ENCODE measurements at places on chromosomes 13 and 19.

DNA sequence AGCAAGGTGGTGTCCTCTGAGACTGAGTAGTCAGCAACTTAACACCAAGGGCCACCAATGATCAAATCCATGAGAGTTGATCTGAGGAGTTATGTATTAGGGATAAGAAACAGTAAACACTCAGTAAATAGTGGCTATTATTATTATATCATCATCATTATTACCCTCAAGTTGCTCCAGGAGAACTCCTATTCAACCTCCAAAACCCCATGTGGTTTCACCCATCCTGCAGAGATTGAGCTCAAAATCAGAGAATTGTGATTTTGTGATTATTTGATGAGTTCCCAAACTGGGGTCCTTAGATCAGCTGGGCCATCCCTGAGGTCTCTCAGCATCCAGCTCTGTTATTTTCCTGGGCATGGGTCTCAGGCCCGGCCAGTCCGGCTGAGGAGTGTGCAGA, 3.5 kb upstream of the CGB7 start:
- no peak for DNase-seq

GRCh38 chr19:7427944-7428343, 60.9 kb downstream of the PEX11G start:
- no peak for DNase-seq

- DNase-seq: no peak
Measured at GRCh38 chr19:1941146-1942077, at the start of gene CSNK1G2. TSS of gene CSNK1G2 (plus strand) at chr19:1941172. CDS start at chr19:1969773, 28,601 bp downstream.

GRCh38 chr19:18999016-18999758, 34.1 kb downstream of the SUGP2 start:
- no peak for DNase-seq

DNA sequence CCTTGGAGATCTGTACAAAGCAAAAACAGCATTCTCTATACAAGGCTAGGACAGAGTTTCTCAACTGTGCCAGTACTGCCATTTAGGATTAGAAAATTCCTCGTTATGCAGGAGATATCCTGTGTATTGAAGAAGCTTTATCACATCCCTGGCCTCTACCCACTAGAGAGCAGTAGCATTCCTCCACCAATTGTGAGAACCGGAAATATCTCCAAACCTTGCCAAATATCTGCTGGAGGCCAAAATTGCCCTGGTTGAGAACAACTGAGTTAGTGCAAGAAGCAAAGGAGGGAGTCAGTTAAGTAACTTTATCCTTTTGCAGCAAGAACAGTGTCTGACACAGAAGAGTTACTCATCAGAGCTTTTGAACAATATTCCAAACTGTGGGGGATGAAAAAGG, 16.2 kb upstream of the FREM2 start:
- no peak for DNase-seq

DNA sequence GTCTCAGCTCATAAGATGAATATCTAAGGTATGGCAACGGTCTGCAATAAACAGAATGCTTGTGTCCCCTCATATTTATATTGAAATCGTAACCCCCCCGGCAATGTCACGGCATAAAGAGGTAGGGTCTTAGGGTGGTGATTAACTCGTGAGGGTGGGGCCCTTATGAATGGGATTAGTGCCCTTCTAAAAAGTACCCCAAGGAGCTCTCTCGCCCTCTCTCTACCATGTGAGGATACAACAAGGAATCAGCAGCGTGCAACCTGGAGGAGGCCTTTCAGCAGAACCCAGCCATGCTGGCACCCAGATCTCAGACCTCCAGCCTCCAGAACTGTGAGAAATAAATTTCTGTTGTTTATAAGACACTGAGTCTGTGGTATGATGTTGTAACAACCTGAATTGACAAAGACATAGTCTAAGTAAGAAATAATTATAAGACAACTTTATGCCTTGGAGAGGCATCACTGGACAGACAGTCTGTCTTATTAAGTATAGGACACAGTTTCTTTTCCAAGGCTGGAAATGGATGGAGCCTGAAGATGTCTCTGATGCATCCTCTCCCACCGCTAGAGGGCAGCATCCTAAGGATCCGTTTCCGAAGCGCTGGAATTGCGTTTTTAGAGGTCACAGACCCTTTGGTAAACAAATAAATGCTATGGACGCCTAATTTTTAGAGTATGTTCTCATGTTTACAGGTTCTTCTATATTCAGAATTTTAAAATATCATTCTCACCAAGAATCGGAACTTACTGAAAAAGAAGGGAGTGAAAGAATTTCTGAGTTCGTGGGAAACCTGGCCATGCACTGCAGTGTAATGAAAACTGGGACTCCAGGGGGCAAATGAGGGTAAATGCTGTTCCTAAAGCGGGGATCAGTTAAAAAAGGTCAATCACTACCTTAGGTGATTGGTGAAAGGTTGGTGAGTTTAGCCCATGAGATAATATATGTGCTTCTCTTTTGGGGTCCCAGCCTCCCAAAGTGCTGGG, 13.3 kb upstream of the LEUTX start:
- peak; percentile 24 for DNase-seq

DNA sequence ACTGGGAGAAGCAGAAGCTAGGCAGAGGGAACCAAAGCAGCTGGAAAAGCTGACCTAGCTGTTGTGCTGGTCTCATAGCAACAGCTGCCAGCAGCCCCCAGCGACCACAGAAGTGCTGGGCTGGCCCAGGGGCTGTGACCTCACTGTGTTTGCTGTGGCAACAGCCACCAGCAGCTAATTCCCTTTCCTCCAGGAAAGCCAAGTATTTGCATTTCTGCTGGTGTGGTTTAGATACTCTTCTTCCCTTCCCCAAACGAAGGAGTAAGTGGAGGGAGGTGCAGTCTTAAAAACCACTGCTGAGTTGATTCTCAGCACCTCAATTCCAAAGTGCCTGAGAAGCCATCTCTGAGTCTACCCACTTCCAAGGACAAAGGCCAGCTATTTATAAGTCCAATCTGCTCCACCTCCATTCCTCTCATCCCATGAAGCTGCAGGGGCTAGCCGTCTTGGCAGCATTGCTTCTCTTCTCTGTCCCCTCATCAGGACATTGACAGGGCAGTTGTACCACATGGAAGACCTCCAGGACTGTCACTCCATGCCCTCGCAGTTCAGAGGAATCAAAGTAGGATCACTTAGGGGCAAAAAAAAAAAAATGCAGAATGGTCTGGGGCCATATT, 11.5 kb upstream of the CCDC97 start:
- no peak for DNase-seq

GRCh38 chr19:43527860-43528622, 1.0 kb upstream of the ETHE1 start:
- DNase-seq: peak; percentile 24

- peak; percentile 66 for DNase-seq
Measured at GRCh38 chr13:99796175-99796819, 175.3 kb downstream of the ZIC5 start.

DNA sequence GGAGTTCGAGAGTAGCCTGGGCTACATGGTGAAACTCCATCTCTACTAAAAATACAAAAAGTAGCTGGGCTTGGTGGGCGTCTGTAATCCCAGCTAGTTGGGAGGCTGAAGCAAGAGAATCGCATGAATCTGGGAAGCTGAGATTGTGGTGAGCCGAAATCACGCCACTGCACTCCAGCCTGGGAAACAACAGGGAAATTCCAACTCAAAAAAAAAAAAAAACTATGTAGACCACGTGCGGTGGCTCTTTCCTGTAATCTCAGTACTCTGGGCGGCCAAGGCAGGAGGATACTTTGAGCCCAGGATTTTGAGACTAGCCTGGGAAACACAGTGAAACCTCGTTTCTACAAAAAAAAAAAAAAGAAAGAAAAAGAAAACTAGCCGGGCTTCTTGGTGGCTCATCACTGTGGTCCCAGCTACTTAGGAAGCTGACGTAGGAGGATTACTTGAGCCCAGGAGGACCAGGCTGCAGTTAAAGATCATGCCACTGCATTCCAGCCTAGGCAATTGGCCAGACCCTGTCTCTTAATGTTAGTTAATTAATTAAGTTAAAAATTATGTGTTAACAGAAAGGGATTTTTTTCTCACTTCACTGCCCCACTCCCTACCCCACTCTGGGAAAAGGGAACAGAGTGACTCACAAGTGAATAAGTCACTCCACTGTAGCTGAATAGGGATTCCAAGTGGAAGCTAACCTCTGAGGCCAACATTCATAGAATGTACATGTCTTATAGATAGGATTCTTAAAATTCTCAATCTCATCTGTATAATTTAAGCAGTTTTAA, 2.2 kb downstream of the ZNF83 start:
- DNase-seq: no peak

- DNase-seq: no peak
Measured at GRCh38 chr13:30872276-30872594, 33.8 kb upstream of the MEDAG start.

DNA sequence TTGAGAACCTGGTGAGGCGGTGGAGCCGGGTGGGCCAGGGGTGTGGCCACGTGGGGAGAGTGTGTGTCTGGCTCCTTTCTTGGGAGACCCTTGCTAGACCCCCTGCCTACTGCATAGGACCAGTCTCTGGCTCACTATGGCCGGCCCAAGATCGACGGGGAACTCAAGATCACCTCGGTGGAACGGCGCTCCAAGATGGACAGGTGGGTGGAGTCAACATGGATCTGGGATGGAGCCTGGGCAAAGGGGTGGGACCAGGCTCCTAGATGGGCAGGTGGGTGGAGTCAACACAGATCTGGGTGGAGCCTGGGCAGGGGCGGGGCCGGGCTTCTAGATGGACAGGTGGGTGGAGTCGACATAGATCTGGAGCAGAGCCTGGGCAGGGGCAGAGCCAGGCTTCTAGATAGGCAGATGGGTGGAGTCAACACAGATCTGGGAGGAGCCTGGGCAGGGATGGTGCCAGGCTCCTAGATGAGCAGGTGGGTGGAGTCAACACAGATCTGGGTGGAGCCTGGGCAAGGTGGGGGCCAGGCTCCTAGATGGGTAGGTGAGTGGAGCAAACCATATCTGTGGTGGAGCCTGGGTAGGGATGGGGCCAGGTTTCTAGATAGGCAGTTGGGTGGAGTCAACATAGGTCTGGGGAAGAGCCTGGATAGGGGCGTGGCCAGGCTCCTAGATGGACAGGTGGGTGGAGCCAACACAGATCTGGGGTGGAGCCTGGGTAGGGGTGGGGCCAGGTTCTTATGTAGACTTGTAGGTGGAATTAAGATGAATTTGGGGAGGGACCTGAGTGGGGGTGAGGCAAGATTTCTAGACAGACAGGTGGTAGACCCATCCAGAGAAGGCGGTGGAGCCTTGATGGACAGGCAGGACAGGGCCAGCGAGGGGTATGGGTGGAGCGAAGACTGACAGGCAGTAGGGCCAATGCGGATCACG, 56.5 kb downstream of the VAV1 start:
- DNase-seq: peak; percentile 49

- peak; percentile 73 for DNase-seq
Measured at GRCh38 chr13:99320693-99321481, 13.7 kb upstream of the GPR183 start.

DNA sequence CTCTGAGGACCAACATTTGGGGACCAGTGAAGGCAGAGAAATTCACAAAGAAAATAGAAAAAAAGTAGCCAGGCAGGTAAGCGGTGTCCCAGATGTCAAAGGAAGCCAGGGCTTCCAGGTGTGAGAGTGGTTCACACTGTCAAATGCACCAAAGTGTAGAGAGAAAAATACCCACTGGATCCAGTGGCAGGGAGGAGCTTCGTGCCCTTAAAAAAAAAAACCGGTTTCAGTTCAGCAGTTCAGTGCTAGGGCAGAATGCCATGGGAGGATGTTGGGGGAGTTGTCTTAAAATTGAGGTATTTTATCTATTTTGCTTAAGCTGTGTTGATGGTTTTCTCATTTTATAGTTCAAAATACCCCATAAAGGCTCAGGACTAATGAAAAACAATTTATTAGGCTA, 47.8 kb upstream of the C1QTNF9 start:
- no peak for DNase-seq

GRCh38 chr19:35786299-35787160, 11.2 kb downstream of the ARHGAP33 start:
- no peak for DNase-seq

DNA sequence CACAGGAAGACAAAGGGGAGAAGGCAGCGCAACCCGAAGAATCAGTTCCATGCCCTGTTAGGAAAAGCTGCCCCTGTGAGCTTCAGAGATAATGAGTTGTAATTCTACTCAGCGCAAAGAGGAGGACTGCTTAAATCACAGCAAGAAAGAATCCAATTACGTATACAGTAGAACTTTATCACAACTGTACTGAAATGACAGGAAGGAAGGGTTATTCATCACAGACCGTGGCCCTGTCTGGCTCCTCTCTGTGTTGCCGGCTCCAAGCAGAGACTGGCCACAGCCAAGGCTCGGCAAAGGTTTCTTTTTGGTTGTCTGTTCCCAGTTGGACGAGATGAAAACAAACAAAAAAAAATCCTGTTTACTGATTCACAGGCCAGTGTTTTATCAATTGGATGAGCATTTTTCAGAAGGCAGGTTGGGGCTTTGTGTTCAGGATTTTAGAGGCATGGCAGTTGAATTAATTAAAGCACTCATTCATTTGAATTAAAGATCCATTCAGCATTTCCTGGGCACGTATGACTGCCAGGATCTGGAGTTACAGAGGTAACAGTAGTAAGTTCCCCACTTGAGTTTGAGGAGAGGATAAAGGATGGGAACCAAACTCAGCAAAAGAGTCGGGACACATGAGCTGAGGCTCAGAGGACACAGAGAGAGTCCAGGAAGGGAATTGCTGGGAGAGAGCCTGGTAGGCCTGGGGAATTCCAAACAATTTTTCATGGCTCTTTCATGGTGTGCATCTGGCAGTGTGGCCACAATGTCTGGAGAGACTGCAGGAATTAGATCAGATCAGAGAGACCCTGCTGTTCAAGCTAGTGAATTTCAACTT, 341.0 kb downstream of the DNAJC15 start:
- DNase-seq: no peak

DNA sequence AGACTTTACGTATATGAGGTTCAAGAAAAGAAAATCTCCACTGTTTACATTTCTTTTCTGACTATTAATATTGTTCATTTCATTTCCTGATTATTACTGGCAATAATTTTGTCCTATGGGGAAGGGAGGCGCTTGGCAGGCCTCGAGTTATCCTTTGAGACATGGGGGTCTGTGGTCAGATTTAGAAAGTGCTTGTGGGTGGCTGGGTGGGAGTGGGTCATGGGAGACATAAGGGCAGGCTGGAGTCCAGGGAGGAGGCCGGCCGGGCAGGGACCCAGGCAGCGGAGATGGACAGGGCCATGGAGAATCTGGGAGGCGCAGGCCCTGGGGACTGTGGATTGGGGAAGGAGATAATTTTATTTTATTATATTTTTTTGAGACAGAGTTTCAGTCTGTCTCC, 40.1 kb downstream of the LTBP4 start:
- DNase-seq: no peak

DNA sequence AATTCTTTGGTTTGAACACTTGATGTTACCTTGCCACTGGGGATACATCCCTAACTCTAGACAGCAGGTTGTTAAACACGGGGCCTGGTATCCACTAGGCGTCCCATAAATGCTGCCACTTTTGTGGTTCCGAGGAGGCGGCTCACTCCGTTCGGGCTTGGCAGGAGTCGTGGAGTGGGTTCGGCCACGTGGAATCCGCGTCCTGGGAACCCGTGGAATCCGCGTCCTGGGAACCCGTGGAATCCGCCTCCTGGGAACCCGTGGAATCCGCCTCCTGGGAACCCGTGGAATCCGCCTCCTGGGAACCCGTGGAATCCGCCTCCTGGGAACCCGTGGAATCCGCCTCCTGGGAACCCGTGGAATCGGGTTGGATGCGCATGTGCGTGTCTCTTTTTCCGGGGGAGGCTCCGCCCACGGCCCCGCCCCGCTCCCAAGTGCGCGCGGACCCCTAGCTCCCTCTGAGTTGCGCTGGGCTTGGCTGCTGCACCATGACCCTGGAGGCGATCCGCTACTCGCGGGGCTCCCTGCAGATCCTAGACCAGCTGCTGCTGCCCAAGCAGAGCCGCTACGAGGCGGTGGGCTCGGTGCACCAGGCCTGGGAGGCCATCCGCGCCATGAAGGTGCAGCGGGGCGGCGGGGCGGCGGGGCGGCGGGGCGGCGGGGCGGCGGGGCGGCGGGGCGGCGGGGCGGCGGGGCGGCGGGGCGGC, at the start of gene MRI1:
TSS of gene MRI1 (plus strand) at position 422 of the 707 bp plus-strand sequence. CDS start at position 489, 67 bp downstream.
- DNase-seq: peak; percentile 85

Measured in NB4 (cell line).